NCI-H446 (cell line): ENCODE measurements at places on chromosomes 3 and 15.

DNA sequence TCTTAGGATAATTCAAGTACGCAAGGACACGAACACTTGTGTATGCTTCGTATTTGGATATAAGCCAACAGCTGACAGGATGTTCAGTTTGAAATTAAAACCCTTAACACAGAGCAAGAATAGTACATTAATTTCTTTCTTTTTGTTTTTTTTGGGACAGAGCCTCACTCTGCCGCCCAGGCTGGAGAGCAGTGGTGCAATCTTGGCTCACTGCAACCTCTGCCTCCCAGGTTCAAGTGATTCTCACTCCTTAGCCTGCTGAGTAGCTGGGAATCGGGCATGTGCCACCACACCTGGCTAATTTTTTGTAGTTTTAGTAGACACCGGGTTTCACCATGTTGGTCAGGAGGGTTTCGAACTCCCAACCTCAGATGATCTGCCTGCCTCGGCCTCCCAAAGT lies 32.4 kb downstream of the TOMM70 start:
- no peak for DNase-seq

DNA sequence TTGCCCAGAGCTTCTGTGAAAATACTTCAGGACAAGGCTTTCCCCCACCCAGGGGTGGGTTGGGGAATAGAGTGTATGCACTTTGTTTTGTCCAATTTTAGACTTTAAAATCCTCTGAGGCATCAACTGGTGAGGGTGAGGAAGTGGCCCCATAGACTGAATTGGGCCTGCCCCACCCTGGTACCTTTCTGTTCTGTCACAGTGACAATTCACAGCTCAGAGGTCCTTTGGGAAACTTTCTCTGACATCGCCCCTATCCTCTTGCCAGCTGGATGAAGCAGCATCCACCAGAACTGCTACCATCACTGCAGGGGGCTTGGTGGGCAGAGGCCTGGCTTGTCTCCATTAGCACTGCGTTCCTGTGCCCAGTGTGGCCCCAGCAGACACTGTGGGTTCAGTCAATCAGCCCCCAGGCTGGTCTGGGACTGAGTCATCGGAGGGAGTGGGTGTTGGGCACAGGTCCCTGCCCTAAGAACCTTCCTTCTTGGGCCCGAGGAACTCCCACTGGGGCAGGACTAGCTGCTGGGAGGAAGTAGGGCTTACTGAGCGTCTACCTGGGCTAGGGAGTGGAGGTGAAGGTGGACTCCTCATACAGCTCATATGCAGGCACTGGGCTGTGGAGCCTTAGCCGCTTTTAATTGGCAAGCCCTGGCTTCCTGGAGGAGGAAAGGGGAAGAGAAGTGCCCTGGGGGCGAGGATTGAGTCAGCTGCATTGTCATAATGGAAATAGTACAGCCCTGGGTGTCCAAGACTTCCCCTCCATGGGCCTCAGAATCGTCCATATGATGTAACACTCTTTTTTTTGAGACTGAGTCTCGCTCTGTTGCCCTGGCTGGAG lies 1.5 kb upstream of the PPM1M start:
- DNase-seq: no peak

GRCh38 chr3:32181796-32182195 lies 56.7 kb upstream of the CMTM8 start:
- no peak for DNase-seq

- no peak for DNase-seq
These were observed 84.2 kb upstream of the ABHD2 start for GRCh38 chr15:89003865-89004725.

DNA sequence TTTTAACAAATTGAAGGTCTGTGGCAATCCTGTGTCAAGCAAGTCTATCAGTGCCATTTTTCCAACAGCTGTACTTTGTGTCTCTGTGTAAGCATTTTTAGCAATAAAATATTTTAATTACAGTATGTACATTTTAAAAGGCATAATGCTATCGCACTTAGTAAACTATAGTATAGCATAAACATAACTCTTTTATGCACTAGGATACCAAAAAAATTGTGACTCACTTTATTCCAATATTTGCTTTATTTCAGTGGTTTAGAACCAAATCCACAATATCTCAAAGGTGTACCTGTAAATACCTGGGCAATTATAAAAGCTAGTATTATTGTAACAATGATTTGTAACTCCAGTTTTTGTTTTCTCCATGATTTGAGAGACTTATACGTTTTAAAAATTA lies 46.5 kb downstream of the FRMD5 start:
- no peak for DNase-seq

DNA sequence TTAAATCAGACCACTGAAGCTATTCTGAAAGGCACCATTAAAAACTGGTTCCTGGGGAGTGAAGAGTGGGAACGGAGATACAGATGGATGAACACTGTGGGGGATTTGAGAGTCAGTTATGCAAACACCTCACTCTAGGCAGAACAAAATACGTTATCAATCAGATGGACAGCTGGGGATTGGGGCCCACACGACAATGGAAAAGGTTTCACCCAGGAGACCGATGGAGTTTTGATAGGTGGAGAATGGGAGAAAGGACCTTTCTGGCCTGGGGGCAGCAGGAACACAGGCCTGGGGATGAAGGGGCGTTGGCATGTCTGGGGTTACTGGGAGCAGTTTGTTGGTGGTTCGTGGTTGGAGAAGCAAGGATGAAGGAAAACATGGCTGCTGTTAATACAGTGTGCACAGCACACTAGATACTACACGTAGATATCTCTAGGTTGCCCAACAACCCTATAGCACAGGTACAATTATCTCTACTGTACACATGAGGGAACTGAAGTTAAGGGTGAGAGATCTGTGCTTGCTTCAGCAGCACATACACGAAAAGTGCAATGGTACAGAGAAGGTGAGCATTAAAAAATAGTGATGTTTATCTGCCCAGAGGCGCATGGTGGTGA lies 16.5 kb downstream of the ST6GAL1 start:
- no peak for DNase-seq

GRCh38 chr3:127217596-127218453 lies 24.9 kb downstream of the PRR23E start:
- DNase-seq: no peak

GRCh38 chr3:87206070-87206469 lies 21.0 kb upstream of the CHMP2B start:
- no peak for DNase-seq

- DNase-seq: no peak
These were observed 117.0 kb downstream of the P3H2 start for GRCh38 chr3:190003681-190004123.

DNA sequence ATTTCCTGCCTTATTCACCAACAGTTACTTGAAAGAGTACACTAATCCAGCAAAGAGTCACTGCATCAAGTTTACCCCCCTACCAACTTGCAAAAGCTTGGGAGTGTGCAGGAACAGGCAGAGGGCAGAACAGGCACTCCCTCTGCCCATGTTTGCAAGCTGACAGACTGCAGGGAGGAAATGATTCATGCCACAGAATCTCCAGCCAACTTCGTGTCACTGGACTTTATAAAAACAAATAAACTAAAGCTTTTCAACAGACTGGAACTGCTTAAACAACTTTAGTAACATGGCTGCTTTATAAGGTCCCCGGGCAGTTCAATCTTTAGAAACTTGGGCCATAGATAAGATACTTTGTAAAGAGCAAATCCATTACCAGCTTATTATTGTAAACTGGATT lies 129.5 kb downstream of the THRB start:
- peak; percentile 41 for DNase-seq

- DNase-seq: no peak
These were observed 360.9 kb downstream of the ZNF385D start for GRCh38 chr3:21390136-21390535.

DNA sequence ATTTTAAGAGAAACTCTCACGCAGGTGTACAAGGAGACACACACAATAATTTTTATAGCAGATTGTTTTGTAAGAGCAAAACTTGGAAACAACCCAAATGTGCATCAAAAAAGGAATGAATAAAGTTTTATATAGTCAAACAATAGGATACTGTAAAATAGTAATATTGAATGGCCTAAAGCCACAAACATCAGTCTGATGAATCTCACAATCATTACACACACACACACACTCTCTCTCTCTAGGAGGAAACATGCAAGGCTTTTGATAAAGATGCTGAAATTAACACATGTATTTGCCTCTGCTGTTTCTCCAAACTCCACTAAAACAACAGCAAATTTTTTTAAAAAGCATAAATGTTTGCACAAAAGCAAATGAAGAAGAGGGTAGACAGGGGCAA lies 37.3 kb downstream of the ADIPOQ start:
- no peak for DNase-seq

DNA sequence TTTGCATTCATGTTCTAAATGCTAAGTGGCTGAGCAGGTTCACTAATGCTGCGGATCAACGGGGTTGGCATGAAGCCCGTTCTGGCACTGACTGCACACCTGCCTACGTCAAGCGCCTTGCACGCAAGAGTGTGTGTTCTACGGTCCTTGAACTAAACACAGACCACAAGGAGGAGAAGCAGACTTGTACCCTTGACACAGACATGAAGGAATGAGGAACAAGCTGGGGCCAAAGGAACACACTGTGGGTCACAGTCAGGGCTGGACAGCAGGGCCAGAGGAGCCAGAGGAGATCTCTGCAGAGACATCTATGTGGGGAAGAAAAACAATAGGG lies 48.0 kb upstream of the LDHAL6B start:
- no peak for DNase-seq

DNA sequence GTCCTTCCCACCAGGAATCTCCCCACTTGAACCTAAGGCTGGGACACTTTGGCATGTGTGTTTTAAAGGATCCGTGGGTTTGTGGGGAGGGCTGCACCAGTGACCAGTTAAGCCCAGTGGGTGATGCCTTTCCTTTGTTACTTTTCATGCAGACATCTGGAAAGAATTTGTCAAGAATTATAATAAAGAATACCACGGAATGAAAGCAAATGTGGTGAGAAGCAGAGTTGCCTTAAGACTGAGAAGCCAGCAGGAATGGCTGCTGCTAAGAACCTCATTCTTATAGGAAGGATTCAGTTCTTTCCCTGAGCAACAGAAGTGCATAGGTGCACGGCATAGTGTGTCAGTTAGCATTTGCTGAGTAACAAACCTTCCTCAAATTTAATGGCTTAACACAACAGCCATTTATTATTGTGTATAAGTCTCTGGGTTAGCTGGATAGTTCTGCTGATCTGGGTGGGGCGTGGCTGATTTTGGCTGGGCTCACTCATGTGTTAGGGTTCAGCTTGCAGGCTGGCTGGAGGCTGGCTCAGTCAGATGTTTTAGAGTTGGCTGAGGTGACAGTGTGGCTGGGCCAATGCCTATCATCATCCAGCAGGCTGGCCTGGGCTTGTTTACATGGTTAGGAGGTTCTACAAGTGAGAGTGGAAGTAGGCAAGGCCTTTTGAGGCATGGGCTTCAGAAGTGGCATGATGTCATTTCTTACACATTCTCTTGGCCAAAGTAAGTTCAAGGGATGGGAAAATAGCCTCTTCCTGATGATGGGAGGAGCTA lies 262.7 kb upstream of the CTDSPL start:
- DNase-seq: peak; percentile 3

- DNase-seq: no peak
These were observed 274.4 kb downstream of the TLE3 start for GRCh38 chr15:69823223-69823907.

GRCh38 chr15:100672959-100673358 lies 70.6 kb downstream of the ASB7 start:
- DNase-seq: no peak

GRCh38 chr3:190210608-190211007 lies 89.9 kb upstream of the P3H2 start:
- no peak for DNase-seq

- no peak for DNase-seq
These were observed 423.6 kb upstream of the ARL6 start for GRCh38 chr3:97340940-97341339.

DNA sequence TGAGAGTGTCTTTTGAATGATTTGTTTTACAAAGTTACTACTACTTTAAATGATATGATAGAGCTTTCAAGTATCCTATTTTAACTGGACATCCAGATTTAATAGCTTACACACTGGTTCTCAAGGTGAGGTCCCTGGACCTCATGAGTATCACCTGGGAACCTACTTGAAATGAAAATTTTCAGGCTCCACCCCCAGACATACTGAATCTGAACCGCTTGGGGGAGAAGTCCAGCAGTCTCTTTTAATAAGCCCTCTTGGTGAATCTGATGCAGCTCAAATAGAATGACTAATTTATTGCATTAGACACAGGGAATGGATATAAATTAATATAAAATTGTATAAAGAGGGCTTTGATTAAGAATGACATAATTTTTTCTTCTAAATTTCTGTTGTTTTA lies 29.4 kb upstream of the SLITRK3 start:
- DNase-seq: no peak

DNA sequence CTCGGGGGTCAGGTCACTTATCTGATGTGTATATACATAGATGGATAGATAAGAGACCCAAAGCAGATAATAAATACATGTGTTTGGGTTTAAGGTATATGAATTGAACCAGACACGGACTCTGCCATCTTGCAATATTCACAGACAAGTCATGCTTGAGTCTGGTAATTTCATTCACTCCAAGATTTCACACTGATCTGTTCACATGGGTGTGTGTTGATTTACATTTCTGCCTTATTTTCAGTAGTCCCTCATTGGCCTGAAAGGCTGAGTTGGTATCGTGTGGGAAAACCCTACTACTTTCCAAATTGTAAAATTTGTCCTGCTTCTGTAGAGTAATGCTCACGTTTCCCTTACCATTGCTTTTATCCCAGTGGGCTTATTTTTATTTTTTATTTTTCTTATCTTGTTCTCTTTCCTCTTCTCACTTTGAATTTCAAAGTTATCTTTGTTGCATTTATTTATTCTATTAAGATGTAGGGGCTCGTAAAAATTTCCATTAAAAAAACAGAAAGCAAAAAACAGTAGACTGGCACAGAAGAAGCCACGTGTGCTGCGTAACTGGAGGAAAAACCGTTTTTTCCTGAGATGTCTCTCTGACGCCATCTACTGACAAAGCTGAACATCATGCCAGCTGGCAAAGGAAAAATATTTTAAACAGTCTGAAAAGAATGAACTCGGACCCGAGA lies 10.8 kb upstream of the MFSD1 start:
- peak; percentile 89 for DNase-seq

DNA sequence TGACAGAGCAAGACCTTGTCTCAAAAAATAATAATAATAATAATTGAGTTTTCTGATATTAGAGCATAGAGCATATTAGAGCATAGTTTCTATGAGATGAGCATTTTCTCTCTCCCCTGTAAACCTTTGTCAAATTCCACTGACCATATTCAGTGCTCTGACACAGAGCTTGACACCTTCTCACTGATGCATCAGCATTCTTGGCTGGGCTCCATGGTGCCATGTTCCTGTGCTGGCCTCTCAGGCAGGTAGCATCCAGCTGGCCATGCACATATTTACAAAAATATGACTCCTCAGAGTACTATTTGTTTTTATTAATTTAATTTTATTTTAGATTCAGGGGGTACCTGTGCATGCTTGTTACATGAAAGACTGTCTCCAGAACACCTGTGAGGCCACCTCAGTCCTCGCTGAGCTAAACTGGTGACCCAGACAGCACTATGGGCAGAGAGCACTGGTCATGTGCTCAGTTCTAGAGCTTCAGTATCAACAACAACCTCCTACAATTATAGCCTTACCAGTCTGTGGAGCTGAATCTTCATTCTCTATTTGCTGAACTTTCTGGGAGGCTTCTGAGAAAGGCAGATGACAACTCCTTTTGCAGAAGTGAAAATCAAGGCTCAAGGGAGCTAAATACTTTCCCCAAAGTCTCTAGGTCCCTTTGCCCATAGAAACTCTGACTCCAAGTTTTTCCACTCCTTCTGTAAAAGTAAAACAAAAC lies 21.6 kb upstream of the SLC28A2 start:
- no peak for DNase-seq
